ENCODE measurements at places on chromosomes 11 and 22. TPM values are rescaled to one million over a fixed set of nuclear protein-coding genes. Genes with fewer than 3 reads are reported as not detected.

DNA sequence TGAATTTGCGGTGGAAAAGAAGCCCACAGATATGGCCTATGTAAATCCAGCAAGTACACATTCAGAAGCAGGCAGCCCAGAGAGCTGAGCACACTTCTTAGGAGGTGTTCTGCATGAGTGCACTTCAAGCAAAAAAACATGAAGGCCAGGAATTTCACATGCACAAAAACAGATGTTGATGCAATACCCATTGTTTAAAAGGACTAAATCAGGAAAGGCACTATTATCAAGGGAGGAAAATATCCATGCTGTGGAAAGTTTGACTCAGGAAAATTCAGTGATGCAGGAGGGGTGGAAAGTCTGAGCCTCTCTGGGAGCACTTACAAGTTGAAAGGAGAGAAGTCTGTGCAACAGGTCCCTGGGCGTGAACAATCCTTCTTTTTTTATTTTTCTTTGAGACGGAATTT, 15.8 kb upstream of the CARS1 start:
- peaks cover 4% of the 10 kb centered on the region for H3K4me1 ChIP-seq
- no peak for DNase-seq
- no peak overlapping the region for H3K27ac ChIP-seq
- peaks cover 8% of the 10 kb centered on the region for H3K27me3 ChIP-seq
- H3K4me3 ChIP-seq, result no peak overlapping the region
- H3K36me3 ChIP-seq, result no peaks in the 10 kb centered on the region

UBQLN3 gene
- not detected for total RNA-seq

GRCh38 chr11:94424011-94424410, 22.8 kb upstream of the GPR83 start:
- no peak for DNase-seq
- H3K27me3 ChIP-seq, result no peaks in the 10 kb centered on the region
- no peak overlapping the region for H3K27ac ChIP-seq
- H3K4me3 ChIP-seq, result no peak overlapping the region

GRIA4 gene
- total RNA-seq, result not detected

DNA sequence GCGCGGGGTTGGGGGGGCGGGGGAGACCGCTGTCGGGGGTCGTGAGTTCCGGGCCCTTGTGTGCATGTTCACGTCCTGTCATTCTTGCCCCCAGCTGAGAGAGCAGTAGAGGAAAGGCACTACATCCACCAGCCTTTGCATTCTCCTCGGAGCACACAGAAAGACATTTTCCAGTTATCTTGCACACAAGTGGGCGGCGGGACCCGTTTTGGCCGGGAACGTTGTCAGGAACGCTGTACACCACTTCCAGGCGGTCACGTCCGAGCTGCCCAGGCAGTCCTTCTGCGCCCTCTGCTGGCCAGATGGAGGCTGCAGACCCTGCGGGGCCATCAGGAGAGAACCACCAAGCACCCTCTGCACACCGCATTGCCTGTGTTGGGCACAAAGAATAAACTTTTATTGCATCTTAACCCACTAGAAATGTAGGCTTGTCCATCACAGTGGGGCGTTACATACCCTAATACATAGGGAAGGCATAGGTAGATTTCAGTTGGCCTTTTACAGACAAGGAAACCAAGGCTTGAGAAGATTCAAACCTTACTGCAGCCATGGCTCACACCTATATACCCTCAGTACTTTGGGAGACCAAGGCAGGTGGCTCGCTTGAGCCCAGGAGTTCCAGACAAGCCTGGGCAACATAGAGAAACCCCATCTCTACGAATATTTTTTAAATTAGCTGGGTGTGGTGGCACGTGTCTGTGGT, 2.8 kb upstream of the CDKN1C start:
- H3K27me3 ChIP-seq, result no peaks in the 10 kb centered on the region
- H3K4me3 ChIP-seq, result no peak overlapping the region
- peaks cover 85% of the 10 kb centered on the region for H3K4me1 ChIP-seq
- no peak overlapping the region for H3K27ac ChIP-seq
- H3K36me3 ChIP-seq, result no peaks in the 10 kb centered on the region

BTBD10 gene
- 11.6 TPM for total RNA-seq

GRCh38 chr22:42880815-42881214, 23.7 kb upstream of the ARFGAP3 start:
- no peaks in the 10 kb centered on the region for H3K4me1 ChIP-seq
- H3K4me3 ChIP-seq, result no peak overlapping the region
- no peak overlapping the region for H3K27ac ChIP-seq
- DNase-seq, result no peak
- peaks cover 52% of the 10 kb centered on the region for H3K36me3 ChIP-seq
- no peaks in the 10 kb centered on the region for H3K27me3 ChIP-seq
